ENCODE measurements at places on chromosomes 4 and X. TPM values are rescaled to one million over a fixed set of nuclear protein-coding genes. Genes with fewer than 3 reads are reported as not detected.

Gene ZMAT1
- 13.3 TPM for total RNA-seq

Gene AMTN
- 55.5 TPM for total RNA-seq

Gene POF1B
- 0.13 TPM for total RNA-seq

Gene PCDH18
- 18.4 TPM for total RNA-seq

Gene DAPP1
- 0.39 TPM for total RNA-seq

Gene HERC3
- 22.7 TPM for total RNA-seq

Gene HNRNPDL
- total RNA-seq = 402 TPM

Gene KCTD8
- total RNA-seq = not detected

Gene CLGN
- total RNA-seq = not detected

Gene VBP1
- 114 TPM for total RNA-seq

Gene KLHL13
- not detected for total RNA-seq

Gene TMEM156
- total RNA-seq = not detected

Gene SH3D19
- total RNA-seq = 2.5 TPM

Gene IL13RA2
- total RNA-seq = not detected

Gene NUDT6
- 8.9 TPM for total RNA-seq

Gene KCND1
- total RNA-seq = 3.1 TPM

Gene TEC
- 0.97 TPM for total RNA-seq

Gene BMPR1B
- total RNA-seq = 0.17 TPM

Gene SLITRK2
- total RNA-seq = 9.8 TPM

Gene TMEM144
- total RNA-seq = 1.6 TPM

DNA sequence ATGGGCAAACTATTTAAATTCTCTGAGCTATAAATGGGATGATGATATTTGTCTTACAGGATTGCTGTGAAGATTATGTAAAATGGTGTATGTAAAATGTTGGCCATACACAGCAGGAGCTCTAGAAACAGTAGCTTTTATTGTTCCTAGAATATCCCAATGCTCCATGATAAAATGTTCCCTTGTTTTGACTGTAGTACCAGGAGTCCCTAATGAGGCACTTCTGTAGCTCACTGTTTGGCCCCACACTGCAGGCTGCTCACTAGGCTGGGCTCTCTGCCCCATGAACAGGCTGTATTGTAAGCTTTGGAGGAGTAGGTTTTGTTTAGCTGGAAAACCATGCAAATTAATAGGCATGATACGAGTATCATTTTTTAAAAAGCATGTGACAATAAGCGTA is 3.3 kb upstream of the FGA start:
- no peak for ATAC-seq

DNA sequence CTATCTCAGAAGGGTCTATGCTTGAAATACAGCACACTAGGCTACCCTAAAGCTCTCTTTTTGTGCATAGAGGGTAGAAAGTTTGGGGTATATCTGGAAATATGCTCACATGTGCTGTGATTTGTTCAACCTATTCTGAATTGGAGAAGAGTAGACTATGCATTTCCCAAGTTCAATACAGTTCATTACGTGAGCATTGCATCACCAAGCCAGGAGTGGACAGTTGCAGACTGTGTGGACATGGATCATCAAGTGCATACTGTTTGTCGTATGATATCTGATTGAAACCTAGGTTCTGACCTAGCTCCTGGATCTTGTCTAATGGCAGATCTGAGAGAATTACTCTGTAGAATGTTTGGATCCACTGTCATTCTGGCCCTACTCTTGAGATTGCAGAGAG is 161.1 kb downstream of the FRAS1 start:
- peak; percentile 63 for ATAC-seq

DNA sequence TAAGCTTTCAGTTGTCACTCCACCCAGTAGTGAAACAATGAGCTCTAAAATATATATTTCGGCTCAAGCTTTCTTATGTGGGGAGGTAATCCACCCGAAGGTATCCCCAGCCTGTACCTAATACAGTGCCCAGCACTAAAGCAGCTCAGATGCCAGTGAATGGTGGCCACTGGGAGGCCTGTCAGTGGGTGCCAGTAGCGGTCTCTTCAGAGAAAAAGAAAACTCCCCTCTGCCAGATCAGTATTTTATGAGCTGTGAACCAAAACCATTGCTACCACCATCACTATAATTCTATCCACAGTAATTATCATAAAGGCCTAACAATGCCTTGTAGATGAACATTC is 835 bp upstream of the NFKB1 start:
- ATAC-seq = peak; percentile 0

- ATAC-seq = no peak
These were observed 41.9 kb upstream of the FRAS1 start for GRCh38 chr4:78014889-78015886.

- no peak for ATAC-seq
These were observed 232.5 kb downstream of the PCDH7 start for GRCh38 chr4:30952526-30953219.

DNA sequence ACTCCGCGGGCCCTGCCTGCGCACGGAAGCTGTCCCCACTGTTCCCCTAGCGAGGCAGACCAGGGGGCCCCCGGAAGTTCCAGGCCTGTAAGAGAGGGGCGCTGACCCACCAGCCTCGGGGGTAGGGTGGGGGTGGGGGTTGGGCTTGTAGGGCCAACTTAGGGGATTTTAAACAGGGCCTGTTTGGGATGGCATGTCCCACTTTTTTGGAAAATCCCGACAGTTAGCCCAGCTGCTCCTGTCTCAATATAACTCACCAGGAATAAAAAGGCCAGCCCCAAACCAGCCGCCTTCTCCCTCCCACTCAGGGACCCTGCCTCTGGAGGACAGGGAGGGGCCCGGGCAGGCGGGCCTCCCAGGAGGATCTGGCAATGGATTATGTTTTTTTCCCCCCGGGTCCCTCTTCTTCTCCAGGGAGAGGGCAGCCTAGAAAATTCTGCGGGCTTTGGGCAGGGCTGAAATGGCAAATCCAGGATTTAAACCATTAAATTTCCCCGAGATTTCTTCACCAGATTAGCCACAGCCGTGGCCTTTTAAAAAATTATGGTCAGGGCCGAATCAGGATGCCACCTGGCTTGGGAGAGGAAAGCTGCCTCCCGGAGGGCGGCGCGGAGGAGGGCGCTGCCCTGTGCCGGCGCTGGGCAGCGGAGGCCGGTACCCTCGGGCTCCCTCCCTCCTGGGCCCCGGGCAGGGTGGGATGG is 957 bp downstream of the PPP2R2C start:
- no peak for ATAC-seq

DNA sequence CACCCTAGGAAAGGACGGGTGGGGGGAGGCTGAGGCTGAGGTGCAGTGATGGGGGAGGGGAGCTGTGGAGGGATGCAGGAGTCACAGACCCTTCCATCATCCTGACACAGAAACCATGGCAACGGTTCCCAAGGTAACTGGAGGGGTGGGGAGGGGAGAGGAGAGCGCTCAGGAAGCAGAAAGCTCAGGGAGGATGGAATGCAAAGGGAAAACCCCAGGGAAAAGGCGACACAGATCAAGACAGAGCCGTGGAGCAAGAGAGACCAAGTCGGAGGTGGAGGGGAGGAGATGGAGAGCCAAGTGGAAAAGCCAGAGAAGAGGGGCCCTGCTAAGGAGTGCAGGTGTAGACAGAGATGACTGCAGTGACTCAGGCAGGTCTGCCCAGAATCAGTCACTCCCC is 14.5 kb downstream of the L1CAM start:
- ATAC-seq = peak; percentile 64

- ATAC-seq = peak; percentile 44
These were observed 1.3 kb downstream of the NEUROG2 start for GRCh38 chr4:112514647-112515197.

DNA sequence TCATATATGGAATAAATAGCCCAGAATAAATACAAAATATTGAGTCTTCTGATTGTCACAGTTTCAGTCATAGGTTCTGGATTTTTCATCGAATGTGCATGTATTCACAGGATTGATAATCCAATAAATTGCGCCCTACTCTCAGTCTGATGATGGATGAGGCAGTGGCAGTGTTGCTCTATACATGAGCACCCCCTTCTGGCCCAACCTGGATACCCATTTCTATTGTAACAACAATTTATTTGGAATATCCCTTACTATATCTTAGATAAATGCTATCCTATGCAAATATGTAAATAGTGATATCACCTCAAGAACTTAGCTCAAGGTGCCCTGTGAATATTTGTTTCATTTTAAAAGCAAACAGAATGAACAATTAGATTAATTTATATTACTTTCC is 733.7 kb upstream of the PABPC4L start:
- no peak for ATAC-seq

DNA sequence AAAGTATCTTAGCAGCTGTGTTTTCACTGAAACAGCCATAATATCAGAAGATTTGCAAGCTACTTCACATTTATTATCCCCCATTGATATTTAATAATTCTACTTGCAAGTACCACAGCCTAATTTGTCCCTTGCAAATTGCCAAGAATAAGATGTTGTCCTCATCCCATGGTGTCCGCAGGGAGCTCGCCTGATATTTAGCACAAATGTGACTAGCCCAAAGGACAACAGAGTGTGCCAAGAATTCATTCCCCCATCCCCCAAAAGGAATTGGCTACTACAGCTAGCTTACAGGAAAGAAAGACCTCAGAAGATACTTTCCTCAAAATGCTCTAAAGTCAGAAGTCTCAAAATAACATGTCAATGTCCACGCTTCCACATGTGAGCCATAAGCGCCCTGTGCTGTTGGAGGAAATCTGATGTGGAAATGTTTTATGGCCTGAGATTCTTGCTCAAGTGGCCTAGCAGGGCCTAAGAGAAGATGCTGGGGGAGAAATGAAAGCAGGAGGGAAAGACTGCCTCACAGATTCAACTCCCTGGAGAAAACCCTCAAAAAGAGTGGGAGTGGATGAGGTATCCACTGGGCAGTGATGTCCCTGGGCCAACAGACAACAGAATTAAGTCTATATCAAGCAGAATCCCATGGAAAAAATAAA is 111.4 kb downstream of the SH3KBP1 start:
- no peak for ATAC-seq

- ATAC-seq = no peak
These were observed 31.3 kb upstream of the SORCS2 start for GRCh38 chr4:7160951-7161440.

DNA sequence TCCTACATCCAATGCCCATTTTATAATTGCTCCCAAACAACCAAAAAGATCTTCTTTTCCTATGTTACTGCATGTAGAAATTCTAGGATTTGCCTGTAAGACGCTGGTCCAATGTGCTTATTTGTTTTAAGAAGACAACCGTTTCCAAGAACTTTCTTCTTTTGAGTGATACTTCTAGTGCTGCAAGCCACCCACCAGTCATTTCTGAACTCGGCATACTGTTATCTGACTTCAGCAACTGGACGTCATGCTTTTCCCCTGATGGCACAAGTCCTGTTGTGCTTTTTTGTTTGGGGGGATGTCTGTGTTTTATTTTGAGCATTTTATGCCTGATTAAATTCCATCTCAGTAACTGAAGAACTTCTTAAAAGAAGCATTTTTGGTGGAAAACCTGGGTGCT is 16.0 kb upstream of the RAP1GDS1 start:
- ATAC-seq = no peak

GRCh38 chr4:126414741-126415140 is 1100.0 kb downstream of the FAT4 start:
- no peak for ATAC-seq

GRCh38 chr4:87304745-87305432 is 17.8 kb downstream of the HSD17B13 start:
- peak; percentile 85 for ATAC-seq

DNA sequence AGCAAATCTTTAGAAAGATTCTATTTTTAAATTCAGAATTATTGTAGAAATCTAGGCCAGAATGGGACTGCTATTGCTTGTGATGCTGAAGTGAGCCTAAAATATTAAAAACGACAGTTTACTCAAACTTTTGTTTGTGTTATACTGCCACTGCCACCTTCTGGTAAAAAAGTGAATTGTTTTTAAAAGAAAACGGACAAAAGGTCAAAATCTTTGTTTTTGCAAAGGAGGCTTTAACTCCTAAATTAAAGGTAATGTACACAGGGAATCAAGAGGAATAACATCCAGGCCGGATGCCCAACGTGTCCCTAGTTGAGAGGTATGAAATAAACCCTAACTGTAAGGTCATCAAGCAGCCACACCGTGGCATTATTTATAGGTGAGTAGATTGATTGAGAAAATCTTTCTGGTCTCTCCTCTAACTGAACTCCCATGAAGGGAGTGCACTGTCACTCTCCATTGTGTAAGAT is 338.3 kb upstream of the GALNT7 start:
- ATAC-seq = no peak

GRCh38 chr4:2077537-2078460 is 18.7 kb downstream of the NAT8L start:
- no peak for ATAC-seq

GRCh38 chr4:81505004-81505598 is 33.4 kb upstream of the RASGEF1B start:
- ATAC-seq = no peak

GRCh38 chrX:9586992-9587392 is 122.1 kb downstream of the TBL1X start:
- no peak for ATAC-seq

DNA sequence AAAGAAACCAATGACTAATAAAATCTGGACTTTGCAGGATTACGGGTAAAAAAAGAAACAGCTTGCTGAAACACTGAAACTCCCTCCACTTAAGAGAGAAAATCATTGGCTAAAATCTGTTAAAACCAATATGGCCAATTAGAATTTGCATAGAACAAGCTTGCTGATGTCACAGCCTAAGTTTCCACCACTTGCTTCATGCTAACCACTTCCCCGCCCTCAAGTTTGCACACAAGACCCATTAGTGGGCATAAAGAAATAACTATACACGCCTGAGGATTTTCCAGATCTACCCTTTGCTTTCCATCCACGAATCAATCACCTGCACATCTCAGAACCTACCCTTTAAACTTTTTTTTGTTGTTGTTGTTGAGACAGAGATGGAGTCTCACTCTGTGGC is 42.7 kb upstream of the PHEX start:
- ATAC-seq = no peak

GRCh38 chrX:118100091-118100490 is 16.5 kb downstream of the KLHL13 start:
- ATAC-seq = no peak

DNA sequence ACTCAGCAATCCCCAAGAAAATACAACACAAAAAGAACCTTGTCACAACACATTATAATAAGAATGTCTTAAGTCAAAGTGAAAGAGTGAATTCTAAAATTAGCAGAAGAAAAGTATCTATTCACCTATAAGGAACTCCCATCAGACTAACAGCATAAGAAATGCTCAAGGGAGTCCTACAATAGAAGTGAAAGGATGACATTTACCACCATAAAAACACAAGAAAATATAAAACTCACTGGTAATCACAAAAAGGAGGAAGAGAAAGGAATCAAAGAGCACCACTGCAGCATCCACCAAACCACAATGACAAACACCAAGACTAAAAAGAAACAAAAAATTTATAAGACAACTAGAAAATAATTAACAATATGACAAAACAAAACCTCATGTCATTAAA is 257.0 kb upstream of the AGTR2 start:
- no peak for ATAC-seq

DNA sequence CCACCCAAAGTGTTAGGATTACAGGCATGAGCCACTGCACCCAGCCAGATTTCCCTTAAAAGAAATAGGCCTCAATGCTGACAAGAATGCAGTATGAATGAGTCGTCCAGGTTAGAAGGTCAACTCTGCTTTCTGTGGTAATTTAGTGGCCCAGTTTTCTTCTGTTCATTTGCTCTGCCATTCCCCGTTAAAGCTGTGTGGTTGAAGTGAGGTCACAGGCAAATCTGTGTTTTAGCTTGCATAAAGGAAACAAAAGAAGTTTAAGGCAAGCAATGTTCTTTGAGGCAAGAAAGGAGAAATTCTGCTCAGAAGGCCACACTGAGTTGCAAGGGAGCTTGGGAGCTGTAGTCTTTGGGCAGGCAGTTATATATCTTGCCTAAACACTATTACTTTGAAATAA is 176.8 kb downstream of the LARP7 start:
- no peak for ATAC-seq

- ATAC-seq = no peak
These were observed 205.4 kb downstream of the CFAP299 start for GRCh38 chr4:80540785-80541469.

Data from motor neuron (in vitro differentiated cells).